Large intestine (tissue), 12 donors: ENCODE measurements at places on chromosomes 6 and 20. TPM values are rescaled to one million over a fixed set of nuclear protein-coding genes. Genes with fewer than 3 reads are reported as not detected.

DNA sequence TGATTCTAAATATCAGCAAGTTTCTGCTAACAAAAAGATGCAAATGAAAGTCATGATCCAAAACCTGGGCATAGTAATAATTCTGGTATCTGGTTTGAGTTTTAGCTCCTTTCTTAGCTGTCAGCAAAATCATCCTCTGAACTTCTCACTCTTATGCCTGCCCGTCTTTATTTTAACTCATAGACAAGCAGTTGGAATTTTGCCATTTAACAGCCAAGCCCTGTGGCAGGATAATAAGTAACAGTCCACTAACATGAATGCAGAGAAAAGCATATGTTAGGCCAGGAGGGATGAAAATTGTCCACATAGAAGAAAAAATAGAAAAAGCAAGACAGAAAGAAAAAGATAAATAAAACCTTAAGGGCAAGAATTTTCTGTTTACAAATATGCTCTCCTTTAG, 170.0 kb upstream of the LAMA2 start:
- H3K4me1 ChIP-seq: no peaks in the 10 kb centered on the region
- H3K27ac ChIP-seq: no peak overlapping the region
- no peaks in the 10 kb centered on the region for H3K36me3 ChIP-seq
- H3K27me3 ChIP-seq: peaks cover 4% of the 10 kb centered on the region
- DNase-seq: no peak
- H3K4me3 ChIP-seq: no peak overlapping the region

- no peaks in the 10 kb centered on the region for H3K27me3 ChIP-seq
- H3K4me3 ChIP-seq: no peak overlapping the region
- H3K36me3 ChIP-seq: no peaks in the 10 kb centered on the region
- peaks cover 51% of the 10 kb centered on the region for H3K4me1 ChIP-seq
- peak overlapping the region; percentile 69 for H3K27ac ChIP-seq
Measured at GRCh38 chr20:34045294-34045693, 51.6 kb downstream of the RALY start.

GRCh38 chr20:20781029-20781428, 68.6 kb upstream of the RALGAPA2 start:
- no peak overlapping the region for H3K27ac ChIP-seq
- DNase-seq: no peak
- H3K36me3 ChIP-seq: no peaks in the 10 kb centered on the region
- no peaks in the 10 kb centered on the region for H3K27me3 ChIP-seq

GGTLC1 gene
- 0.16 TPM for polyA plus RNA-seq

DNA sequence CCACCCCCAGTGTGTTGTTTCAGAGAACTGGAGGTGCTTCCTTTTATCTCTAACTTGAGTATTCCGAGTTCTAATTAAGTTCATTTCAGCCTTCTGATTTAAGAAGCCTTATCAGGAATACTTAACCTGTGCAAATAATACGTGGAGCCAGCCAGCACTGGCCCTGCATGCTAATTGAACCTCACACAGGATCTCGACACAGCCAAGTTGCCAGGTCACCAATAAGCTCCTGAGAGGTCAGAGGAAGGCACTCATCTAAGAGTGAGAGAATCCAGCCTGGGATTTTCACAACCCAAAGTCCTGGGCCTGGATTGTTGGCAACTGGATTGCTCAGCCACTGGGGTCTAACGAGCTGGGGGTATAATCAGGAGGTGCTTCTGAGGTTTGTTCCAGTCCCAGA, 157.7 kb upstream of the LRFN2 start:
- no peak for DNase-seq
- no peak overlapping the region for H3K4me3 ChIP-seq
- H3K36me3 ChIP-seq: no peaks in the 10 kb centered on the region

DNA sequence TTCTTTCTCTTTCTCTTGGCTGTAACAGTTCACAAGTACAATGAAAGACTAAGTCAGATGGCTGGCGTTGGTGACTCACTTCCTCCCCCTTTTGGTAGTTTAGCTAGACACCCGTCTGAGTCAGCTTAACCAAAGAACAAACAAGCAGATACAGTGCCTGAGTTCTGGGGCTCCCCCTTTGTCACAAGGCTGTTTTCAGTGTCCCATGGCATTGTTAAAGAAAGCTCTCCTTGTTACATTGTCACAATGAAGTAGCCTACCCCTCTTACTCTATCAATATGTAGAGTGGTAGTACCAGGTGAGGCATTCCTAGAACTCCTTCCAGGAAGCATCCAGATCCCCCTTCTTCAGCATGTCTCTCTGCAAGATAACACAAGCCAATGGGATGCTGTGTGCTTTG, 38.6 kb downstream of the KIAA0408 start:
- no peak overlapping the region for H3K27ac ChIP-seq
- H3K36me3 ChIP-seq: no peaks in the 10 kb centered on the region
- no peaks in the 10 kb centered on the region for H3K27me3 ChIP-seq
- no peak overlapping the region for H3K4me3 ChIP-seq

- no peaks in the 10 kb centered on the region for H3K36me3 ChIP-seq
- peak overlapping the region; percentile 76 for H3K27ac ChIP-seq
- H3K4me3 ChIP-seq: peak overlapping the region; percentile 76
- DNase-seq: peak; percentile 76
Measured at GRCh38 chr6:34391786-34392496, 528 bp downstream of the NUDT3 start.

DNA sequence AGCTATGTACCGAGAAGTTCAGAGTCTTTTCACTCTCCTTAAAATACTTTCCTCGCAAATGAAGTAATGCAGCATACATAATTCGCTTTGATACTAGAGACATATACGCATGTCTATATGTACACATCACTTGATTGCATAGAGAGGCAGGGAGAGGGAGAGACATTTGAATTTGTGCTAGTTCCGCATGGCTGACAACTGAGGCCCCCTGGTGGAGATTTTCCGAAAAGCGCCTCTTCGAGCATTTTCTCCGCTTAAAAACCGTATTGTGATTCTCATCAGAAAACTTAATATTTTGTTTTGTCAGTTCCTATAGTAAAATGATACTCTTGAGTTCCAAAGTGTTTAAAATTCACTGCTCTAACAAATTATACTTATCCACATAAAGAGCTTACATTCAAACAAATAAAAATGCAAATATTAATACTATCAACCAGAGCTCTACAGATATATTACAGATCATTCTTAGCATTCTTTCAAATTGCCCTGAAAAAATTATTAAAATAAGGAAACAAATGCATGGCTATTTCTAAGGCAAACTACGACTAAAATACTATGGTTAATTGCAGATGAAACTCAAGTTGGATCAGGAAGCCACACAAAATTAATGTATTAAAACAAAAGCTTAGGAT, 637 bp downstream of the MYLK4 start:
- no peak overlapping the region for H3K4me3 ChIP-seq
- no peaks in the 10 kb centered on the region for H3K4me1 ChIP-seq
- H3K27me3 ChIP-seq: no peaks in the 10 kb centered on the region
